ENCODE measurements at places on chromosomes 2 and 18. TPM values are rescaled to one million over a fixed set of nuclear protein-coding genes. Genes with fewer than 3 reads are reported as not detected.

The FBXO48 gene
- 0.92 TPM for total RNA-seq

DNA sequence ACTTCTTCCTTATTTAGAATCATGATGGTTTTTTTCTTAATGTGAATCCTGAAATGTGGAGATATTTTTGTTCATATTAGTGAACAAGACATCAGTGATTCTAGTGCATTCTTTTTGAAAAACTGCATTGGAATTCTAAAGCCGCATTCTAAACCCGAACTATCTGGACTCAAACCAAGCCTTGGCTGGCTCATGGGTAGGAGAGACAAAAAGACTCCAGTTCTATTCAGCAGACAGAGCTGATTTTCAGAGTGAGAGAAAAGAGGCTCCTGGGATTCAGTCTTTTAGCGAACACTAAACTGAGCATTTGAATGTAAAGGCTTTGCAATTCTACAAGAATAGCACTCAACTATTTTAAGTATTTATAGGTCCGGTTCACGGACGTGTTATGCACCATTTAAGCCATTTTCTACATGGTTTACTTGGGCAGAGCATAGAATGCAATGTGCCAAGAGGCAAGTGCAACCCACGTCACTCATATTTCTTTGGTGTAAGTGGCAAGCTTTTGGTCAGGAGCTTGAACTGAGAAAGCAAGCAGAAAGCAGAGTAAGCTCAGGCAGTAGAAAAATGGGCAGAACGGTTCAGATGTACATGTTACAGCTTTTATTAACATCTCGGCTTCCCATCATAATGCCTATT is 227.3 kb upstream of the RAB12 start:
- DNase-seq: no peak

The C1QL2 gene
- total RNA-seq: not detected

DNA sequence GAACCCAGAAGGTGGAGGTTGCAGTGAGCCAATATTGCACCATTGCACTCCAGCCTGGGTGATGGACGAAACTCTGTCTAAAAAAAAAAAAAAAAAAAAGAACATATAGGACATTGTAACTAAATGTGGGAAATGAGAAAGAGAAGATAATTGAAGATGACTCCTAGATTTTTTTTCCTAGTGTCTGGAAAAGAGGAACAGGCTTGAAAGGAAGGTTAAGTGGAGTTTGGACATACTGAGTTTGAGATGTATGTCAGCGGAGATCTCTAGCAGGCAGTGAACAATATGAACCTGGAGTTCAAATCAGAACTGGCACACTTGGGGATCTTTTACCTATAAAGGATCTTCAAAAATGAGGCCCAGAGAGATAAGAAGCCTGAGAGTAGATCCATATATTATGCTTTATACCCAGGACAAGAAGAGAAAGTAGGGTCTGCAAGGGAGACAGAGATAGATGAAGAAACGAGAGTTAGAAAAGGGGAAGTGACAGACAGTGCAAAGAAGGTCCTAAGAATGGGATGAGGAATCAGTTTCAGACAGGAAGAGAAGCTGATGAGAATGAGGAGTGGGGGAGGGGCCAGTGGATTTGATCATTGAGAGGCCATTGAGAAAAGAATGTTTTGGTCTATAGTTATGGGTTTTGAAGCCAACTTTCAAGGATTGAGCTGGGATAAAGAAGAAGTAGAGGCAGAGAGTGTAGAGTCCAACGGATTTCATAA is 46.9 kb upstream of the CD28 start:
- DNase-seq: no peak

DNA sequence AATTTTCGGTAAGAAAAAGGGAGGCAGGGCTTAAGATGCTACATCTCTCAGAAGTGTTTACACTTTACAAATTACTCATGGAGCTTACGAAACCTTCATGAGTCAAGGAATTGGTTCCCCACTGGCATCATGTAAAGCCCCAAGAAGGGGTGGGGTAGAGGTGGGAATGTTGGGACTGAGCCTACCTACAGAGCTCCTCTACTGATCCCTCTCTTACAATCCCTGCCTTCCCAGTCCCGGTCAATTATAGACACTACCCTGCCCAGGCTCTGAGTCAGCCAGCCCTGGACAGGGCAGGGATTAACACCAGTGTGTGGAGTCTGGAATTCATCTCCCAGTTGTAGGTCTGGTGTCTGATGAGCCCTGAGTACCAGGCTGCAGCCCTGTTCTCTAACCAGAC is 248.9 kb downstream of the PAX3 start:
- DNase-seq: no peak

The ADI1 gene
- total RNA-seq: 153 TPM

GRCh38 chr18:65415098-65415497 is 335.7 kb upstream of the CDH7 start:
- DNase-seq: no peak

The C2orf74 gene
- 28.0 TPM for total RNA-seq

DNA sequence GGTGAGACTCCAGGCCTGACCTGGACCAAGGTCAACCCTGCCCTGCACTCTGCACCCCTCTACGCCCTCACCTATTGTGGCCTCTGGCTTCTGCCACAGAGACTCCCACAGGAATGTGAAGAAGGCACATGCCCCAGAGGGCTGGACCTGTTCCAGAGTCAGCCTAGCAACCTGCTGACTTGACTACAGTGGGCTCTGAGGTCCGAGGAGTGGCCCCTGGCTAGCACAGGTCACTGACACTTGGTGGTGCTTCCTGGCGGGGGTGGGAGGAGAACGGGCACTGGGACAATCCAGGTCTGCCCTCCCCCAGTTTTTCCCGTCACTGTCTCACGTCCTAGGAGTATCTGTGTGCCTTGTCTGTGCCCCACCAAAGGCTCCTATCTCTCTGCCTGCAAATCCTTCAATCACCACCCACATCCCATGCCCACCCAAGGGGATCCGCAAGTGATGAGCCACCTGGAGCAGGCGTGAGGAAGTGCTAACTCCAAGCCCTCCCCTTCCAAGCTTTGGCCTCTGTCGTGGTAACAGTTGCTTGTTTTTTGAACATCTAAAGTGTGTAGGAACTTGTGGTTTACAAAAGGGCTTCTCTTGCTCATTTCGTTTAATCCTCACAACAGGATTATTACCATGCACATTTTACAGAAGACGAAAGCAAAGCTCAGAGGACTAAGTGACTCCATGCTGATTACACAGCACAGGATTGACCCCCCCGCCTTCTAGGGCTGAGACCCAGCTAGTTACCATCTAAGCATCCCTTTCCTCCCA is 86.2 kb downstream of the MCFD2 start:
- DNase-seq: no peak

DNA sequence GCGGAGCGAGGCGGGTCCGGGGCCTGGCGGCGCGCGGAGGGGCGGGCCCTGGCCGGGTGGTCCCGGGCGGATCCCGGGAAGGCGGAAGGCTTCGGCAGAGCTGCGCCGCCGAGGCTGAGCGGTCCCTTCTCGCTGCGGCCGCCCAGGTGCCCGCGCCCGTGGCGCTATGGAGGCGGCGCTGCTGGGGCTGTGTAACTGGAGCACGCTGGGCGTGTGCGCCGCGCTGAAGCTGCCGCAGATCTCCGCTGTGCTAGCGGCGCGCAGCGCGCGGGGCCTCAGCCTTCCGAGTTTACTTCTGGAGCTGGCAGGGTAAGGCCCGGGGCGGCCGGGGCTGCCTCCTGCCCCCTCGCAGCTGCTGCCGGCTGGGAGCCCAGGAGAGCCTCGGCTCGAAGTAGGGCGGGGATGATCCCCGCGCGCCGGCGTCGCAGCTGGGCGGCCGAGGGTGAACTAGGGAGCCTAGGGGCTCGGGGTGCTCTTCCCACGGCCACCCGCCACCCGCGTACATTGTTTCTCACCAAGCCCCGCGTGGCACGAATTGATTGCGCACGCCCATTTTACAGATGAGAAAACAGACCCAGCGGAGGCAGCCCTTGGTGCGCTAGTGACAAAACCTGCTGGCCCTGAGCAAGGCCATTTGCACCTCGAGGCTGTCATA is at the start of gene SLC66A3:
TSS of gene SLC66A3 (plus strand) at position 87 of the 655 bp plus-strand sequence. CDS start at position 167, 80 bp downstream.
- DNase-seq: no peak

The SLC9A4 gene
- total RNA-seq: not detected

DNA sequence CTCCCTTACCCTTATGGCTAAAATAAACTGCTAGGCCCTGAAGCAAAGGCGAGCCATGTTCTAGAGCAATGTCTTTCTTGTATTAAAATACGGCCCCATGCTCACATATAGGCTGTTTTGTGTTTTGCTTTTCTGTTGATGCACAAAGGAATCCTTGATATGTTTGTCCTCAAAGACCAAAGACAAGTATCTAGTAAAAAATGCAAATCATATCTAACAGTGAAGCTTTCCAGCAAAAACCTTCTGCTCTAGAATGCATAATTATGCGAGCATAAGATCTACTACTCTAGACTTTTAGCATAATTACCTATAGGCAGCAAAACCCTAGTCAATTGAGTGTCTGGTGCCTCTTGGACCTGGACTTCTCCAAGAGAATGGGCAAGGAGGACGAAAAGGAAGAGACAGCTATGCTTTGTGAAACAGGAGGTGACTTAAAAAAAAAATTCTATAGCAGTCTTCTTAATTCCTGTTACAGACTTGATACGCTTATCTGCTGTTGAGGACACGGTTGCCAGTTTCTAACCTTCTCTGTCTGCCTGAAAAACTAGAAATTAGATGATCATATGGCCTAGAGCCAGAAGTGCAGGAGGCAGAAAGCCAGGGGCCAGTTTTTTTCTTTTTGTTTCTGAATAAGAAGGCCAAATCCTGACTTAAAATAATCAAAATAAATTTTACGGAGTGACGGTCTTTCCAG is 1.5 kb upstream of the AMMECR1L start:
- no peak for DNase-seq

The PFN4 gene
- 0.62 TPM for total RNA-seq
